ENCODE measurements at places on chromosomes 12 and 14.
A peak's percentile ranks its signal among the peaks of the same experiment; 100 is the strongest.

- no peak for DNase-seq
These were observed 13.4 kb downstream of the SERPINA6 start for GRCh38 chr14:94309721-94310120.

- no peak for DNase-seq
These were observed 2.4 kb downstream of the FGFR1OP2 start for GRCh38 chr12:26940516-26941214.

DNA sequence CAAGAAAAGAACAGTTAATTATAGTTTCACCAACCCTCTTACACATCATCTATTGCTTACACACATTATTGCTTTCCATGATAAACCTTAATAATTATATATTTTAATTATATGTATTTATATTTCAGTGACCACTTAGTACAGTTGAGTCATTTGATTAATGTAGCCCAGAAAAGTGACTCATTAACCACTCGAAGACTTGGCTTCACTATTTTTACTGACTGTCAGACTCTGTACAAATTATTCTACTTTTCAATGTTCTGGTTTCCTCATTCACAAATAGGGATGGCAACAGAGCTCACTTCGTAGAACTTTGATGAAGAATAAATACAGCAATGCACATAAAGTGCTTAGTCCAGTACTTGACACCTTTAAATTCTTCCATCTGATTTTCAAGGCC, 98.3 kb downstream of the CFAP54 start:
- no peak for DNase-seq

- no peak for DNase-seq
These were observed 170.7 kb upstream of the EEA1 start for GRCh38 chr12:93099792-93100191.

DNA sequence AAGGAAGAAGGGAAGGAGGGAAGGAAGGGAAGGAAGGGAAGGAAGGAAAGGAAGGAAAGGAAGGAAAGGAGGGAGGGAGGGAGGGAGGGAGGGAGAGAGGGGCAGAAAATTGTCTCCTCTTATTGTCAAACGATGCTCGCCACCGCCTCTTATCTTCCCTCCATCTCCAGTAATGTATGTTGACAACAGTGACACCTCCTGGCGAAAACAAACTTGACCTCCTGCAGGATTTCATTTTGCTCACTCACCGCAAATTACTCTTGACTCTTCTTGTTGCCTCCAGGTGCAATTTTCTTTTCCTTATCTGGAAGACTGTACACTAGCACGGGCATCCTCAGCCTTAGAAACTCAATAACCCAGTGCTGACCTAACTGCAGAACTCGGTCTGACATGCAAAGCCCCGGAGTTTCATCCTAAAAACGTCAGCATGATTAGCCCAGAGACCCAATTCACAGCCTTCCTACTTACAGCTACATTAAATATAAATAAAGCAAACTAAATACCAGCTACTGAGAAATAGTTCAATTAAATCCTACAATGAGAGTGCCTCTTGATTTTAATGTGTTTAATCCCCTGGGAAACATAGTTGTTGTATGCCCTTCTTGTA, 512.4 kb upstream of the TMPO start:
- DNase-seq: no peak

GRCh38 chr14:87386524-87386923, 606.5 kb downstream of the GALC start:
- no peak for DNase-seq

DNA sequence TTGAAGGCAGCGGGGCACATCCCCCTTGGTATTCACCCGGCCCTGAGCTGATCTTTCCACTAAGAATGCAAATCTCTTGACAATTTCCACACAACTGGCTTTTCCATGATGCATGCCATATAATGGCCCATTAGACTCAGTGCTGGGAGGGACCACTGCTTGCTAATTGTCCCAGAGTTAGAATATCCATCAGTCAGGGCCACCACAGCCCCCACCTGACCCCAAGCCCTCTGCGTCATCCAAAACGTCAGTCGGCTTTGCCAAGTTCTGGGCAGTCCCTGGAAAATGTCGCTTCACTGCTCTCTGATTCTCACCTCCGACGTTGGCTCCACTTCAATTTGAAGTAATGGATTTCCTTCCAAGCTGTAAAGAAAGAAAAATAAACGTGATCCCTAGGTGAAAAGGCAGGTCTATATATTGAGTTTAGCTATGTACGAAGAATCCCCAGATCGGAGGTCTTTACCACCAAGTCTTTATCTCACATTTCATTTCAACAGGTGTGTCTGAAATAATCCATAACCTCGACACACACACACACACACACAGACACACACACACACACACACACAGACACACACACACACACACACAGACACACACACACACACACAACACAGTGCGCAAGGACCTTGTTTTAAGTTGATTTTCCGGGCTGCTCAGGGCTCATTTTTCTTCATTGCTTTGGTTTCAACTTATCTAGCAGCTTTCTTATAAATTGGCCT, 165.5 kb upstream of the NOS1 start:
- DNase-seq: no peak

DNA sequence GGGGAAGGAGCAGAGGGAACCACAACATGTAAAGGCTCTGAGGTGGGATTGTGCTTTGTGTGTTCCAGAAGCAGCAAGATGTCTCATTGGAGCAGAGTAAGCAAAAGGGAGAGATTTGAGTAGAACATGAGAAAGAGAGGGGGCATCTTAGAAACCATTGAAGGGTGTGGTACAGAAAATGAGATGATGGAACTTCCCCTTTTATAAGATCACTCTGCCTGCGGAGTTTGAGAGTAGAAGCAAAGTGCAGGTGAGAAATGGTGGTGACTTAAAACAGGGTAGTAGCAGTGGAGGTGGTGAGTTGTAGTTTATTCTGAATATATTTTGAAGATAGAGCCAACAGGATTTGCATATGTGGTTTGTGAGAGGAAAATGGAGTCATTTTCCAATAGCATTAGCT, 56.0 kb downstream of the FBXO34 start:
- no peak for DNase-seq

DNA sequence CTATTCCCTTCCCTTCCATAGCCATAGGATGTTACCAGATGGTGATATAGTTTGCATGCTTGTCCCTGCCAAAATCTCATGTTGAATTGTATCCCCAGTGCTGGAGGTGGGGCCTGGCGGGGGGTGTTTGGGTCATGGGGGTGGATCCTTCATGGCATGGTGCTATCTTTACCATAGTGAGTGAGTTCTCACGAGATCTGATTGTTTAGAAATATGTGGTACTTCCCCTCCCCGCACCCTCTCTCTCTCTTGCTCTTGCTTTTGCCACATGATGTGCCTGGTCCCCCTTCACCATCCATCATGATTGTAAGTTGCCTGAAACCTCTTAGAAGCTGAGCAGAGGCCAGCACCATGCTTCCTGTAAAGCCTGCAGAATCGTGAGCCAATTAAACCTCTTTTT, 181.3 kb downstream of the CAND1 start:
- DNase-seq: no peak

DNA sequence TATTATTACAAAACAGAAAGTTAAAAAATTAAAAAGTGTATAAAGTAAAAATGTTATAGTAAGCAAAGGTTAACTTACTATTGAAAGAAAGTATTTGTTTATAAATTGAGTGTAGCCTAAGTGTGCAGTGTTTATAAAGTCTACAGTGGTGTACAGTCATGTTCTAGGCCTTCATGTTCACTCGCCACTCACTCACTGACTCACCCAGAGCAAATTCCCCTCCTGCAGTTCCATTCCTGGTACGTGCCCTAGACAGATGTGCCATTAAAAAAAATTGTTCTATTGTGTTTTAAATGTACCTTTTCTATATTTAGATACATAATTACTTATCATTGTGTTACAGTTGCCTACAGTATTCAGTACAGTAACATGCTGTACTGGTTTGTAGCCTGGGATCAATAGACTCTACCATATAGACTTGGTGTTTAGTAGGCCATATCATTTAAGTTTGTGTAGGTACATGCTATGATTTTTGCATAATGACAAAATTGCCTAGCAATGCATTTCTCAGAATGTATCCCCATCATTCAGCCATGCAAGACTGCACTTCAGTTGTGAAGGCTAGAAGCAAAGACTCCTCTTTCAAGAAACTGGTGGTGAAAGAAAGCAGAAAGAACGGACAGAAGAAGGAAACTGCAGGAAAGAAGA, 100.6 kb downstream of the DACT1 start:
- DNase-seq: no peak

- DNase-seq: no peak
These were observed 32.2 kb upstream of the PTPRQ start for GRCh38 chr12:80411787-80412186.

GRCh38 chr12:123829561-123829960, 67.5 kb downstream of the DNAH10 start:
- DNase-seq: no peak

DNA sequence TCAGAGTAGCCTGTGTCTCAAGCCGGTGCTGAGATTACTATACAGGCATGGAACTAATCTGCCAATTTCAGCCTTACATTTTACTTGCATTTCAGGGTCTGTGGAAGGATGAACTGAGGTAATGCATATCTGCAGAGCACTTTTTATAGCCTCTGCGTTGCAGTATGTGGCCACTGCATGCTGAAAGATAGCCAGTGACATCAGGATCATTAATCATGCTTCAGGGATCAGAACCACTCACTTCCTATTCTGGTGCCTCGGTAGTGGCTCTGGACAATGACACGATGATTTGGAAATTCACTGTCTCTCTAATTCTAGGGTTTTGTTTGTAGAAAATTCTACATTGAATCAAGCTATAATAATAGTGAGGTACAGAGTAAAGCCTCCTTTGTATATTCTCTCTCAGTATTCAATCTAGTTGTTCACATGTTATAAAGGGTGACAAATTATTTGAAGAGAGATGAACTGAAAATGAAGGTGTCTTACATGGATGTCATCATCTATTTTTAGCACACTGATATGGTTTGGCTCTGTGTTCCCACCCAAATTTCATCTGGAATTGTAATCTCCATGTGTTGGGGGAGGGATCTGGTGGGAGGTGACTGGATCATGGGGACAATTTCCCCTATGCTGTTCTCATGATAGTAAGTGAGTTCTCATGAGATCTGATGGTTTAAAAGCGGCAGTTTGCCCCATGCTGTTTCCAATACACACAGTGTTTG, 554.3 kb upstream of the MIS18BP1 start:
- no peak for DNase-seq

DNA sequence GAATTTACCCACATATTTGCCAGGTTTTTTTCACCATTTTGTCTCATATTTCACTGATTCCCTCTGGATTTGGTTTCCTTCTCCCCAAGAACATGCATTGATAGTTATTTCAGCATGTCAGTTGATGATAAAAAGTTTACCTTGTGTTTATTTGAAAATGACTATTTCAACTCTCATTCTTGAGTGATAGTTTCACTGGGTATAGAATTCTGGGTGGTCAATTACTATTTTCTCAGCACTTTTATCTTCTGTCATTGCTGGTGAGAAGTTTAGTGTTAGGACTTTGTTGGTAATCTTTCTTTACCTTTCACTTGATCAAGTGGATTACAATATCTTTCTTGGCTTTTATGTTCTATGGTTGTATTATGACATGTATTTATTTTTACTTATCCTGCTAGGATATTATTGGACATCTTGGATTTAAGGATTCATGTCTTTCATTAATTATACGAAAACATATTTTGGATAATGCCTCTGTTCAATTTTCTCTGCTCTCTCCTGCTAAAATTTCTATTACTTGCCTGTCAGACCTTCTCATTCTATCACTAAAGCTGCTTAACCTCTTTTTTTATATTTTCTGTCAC, 338.6 kb downstream of the MED13L start:
- no peak for DNase-seq

DNA sequence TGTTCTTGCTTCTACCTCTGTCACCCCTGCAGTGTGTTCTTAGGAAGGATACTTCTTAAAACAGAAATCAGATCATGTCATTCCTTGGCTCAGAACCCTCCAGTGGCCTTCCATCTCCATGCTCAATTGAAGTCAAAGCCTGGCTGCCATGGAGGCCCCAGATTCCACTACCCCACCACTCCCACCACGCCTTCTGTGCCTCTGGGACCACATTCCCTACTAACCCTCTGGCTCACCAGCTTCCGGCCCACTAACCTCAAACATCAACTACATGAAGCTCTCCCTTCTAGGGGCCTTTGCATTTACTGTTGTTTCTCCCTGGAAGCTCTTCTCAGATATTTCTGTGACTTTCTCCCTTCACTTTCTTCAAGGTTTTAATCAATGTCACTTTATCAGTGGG, 76.1 kb upstream of the REP15 start:
- DNase-seq: no peak

GRCh38 chr12:112705037-112705632, 86.4 kb upstream of the RPH3A start:
- no peak for DNase-seq

GRCh38 chr12:2752676-2753371, 41.9 kb upstream of the FKBP4 start:
- DNase-seq: peak; percentile 69

DNA sequence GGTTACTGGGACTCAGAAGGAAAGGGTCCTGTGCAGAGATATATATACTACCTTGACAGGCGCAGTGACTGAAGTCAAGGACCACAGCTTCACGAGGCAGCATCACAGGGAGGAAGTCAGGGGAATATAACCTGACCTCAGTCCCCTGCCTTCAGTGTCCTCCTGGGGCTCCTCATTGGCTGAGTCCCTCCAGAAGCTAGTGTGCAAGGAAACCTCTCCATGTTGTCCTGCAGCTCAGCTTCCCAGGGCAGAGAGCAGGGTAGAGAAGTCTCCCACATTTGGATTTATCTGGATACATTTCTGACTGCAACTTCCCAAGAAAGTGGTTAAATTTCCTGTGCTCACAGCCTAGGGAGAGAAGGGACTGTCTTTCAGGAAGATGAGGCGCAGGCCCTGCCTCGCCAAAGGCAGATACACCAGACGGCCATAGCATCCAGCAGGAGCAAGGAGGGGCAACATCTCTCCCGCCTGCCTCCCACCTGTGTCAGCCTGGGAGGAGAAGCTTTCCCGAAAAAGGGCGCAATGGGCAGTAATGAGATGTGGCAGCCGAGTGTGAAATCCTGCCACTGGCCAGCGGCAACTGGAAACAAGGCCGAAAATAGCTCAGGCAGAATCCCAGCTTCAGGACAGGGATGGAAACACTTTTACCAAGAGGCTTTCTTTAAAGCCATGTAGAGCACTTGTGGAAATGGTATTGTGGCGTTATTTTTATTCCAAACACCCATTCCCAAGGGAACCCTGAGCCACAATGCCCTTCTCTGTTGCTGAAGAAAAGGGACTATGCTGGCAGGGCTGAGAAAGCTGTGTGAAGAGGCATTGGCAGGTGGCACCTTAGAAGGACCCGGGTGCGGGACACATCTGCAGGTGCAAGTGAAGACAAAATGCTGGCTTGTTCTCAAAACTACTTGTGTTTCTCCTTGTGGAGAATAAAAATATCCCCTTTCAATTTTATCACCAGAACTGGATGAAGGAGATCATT, 54.9 kb upstream of the HIF1A start:
- DNase-seq: no peak

GRCh38 chr14:23030936-23031335, 3.8 kb downstream of the PSMB5 start:
- DNase-seq: no peak

All from skin of body (tissue), 3 donors.